ENCODE measurements at places on chromosomes 12 and 14.

DNA sequence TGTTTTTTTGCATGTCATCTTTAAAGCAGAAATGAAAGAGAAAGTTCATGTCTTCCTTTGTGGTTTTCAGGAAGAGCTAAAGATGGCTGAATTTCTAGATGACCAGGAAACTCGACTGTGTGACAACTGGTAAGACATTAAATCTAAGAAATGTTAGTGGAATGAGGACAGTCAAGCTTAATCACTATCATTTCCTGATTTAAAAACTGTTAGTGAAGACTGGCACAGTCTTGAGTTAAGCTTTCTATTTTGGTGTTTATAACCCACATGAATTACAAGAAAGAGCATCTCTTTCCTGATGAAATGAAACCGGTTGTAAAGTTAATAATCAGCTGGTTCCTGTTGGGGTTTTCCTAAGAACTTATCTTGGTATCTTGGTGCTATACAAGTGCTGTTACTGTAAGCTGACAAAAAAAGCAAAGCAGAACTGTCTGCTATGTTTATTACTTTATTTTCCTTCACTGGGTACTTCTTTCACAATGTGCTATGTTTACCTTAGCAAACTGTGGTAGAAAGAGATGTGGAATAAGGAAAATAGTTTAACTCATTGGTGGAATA is 5.2 kb downstream of the TRAFD1 start:
- DNase-seq: no peak

- no peak for DNase-seq
Measured at GRCh38 chr12:31951939-31952338, 7.3 kb upstream of the RESF1 start.

DNA sequence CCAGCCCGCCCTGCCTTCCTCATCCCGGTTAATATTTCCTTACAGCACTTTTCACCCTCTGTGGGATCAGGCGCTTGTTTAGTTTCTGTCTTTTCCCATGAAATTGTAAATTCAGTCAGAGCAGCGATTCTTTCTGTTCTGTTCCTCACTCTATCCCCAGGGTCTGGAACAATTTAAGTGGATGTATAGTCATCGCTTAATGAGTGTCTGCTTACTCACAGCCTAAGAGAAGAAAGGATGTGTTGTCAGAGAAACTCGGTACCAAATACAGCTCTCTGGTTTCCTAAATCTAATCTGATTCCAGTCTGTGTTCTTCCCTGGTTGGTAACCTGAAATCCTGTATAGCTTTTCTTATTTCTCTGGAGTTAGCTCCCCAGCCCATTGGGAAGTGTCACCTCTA is 44.9 kb downstream of the FOS start:
- no peak for DNase-seq

DNA sequence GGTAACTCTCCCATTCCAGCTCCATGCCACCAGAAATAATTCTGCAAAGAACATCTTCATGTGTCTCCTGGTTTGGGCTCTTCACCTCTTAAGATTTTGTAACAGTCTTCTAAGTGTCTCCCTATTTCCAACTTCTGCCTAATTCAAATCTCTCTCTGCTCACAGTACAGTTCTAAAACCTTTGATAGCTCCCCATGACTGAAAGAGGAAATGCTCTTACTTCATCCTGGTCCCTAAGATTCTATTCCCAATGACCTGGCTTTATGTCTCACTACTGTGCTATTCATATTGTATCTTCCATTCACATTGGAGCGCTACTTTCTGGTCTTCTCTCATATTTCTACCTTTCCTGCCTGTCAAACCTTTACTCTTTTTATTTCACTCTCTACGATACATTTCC is 1.6 kb downstream of the AMN1 start:
- DNase-seq: no peak

- no peak for DNase-seq
Measured at GRCh38 chr12:67457778-67458665, 188.9 kb downstream of the CAND1 start.
